ENCODE measurements at places on chromosomes 12 and 14.

- DNase-seq = peak; percentile 48
Observed at GRCh38 chr14:94129758-94130414, 482 bp upstream of the IFI27L2 start.

GRCh38 chr12:112716099-112717093 lies 75.2 kb upstream of the RPH3A start:
- DNase-seq = peak; percentile 23

GRCh38 chr14:93884950-93885349 lies 42.2 kb upstream of the FAM181A start:
- DNase-seq = no peak

DNA sequence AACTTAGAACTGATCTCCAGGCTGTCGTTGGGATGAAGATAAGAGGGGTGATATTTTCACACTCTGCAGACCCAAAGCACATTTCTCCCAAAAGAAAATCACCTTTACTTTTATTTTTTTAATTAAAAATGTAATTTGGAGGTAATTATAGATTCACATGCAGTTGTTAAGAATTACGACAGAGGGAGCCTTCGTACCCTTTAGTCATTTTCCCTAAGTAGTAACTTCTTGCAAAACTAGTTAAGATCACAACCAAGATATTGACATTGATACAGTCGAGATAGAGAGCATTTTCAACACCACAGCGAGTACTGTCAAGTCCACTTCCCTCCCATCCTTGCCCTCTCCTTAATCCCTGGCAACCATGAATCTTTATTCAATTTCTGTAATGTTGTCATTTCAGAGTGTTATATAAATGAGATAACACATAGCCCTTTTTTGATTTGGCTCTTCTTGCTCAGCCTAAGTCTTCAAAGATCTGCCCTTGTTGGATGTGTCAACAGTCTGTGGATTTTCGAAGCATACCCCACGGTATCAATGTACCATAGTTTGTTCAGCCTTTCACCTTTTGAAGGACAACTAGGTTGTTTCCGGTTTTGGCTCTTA lies 39.6 kb downstream of the DNAH10 start:
- DNase-seq = peak; percentile 50

- no peak for DNase-seq
Observed at GRCh38 chr14:55240526-55241178, 30.6 kb upstream of the FBXO34 start.

All from RWPE1 (cell line).